ENCODE measurements at places on chromosomes 5 and 9.
A peak's percentile ranks its signal among the peaks of the same experiment; 100 is the strongest.

DNA sequence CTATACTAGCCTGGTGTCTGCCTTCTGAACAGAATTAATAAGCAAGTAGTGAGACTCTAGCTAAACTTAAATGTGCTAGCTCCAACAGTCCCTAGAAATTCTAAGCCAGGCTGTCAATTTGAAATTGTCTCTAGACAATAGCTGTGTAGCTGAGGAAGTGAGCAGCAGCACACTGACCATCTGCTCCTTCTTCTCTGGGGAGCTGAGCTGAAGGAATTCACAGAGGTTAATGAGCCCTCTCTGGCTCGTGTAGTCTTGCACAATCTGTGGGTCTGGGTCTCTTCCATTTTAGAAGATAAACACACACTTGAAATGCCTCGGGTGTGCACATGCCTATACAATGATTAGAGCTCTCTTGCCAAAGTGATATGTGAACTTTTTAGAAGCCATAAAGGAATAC, 63.5 kb upstream of the BARX1 start:
- DNase-seq = no peak

DNA sequence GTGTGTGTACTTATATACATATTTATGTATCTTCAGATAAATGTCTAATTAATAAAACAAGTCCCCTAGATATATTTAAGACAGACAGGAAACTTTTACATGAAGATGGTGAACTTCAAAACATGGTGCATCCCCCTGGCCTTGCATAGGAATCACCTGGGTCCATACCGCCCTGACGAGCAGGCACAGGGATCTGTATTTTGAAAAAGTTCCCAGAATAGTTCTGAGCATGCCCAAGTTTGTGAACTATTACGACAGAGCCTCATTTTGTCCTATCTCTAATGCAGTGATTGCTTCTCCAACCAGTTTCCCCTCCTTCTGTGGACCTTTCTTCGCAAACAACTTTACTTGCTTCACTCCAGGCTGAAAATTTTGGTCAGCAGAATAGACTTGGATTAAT, 98.1 kb downstream of the APBA1 start:
- no peak for DNase-seq

GRCh38 chr9:126508171-126508591, 105.5 kb upstream of the LMX1B start:
- no peak for DNase-seq

- DNase-seq = no peak
Observed at GRCh38 chr9:71987471-71988371, 72.7 kb downstream of the C9orf57 start.

DNA sequence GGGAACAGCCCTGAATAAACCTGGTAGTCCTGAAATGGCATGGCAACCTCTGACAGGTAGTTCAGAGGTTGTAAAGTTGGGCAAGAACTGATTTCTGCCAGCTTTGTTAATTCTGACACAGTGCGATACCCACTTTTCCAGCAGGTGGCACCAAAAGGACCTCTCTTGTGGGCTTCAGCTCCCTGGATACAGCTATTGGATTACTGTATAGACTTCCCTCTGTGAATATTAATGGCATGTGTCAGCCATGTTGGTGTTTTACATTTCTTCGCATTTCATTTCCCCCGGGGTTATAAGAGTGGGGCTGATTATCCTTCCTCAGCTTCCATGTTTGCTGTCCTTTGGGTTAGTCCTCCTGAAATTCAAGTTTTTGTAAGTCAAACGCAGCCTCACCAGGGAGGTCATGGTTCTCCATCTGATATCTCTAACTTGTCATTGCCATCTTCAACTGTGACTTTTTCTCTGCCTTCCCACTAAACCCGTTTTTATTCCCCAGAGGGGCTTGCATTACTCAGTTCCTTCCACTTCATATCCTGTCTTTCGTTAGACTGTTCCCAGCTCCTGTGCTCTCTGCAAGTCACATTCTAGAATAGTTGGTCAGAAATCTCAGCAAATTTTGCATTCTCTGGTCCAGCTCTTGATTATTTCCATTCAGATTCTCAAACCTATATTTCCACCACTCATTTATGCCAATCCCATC, 135.6 kb downstream of the LIFR start:
- DNase-seq = peak; percentile 65

GRCh38 chr9:23444658-23445057, 381.4 kb downstream of the ELAVL2 start:
- DNase-seq = no peak

GRCh38 chr5:176817841-176818377, 7.5 kb downstream of the UNC5A start:
- peak; percentile 90 for DNase-seq

DNA sequence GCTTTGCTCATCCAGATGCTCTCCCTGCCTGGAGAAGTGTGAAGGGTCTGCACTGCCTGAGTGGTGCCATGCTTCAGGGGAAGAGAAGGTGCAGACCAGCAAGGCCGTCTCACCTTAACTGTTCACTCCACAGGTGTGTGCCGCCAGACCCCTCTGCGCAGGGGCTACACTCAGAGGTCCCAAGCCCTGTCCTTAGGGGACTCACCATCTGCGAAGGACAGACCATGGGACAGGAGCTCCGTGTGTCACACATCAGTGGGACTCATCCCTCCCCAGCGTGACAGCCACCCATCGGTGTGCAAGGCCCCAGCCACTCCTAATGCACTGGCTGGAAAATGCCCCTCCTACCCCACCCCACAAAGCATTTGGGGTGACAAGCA, 142.9 kb downstream of the OLFM1 start:
- no peak for DNase-seq

DNA sequence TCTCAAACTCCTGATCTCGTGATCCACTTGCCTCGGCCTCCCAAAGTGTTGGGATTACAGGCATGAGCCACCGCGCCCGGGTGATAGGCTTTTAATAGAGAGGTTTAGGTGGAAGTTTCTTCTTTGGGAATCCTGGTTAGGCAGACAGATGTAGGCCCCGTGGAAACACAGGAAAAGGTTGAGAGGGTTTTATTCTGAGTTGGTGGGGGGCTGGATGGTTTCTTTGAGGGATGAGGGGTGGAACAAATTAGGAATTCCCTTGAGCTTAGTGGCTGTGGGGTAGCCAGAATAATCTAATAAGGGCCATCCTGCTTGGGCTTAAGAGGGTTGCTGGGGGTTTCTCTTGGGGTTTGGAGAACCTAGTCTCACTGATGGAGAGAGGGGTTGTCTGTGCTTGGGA, 30.4 kb downstream of the C9orf50 start:
- DNase-seq = no peak

GRCh38 chr9:69905851-69906250, 85.2 kb downstream of the CFAP95 start:
- DNase-seq = no peak
